ENCODE measurements at places on chromosomes 13 and 19.

DNA sequence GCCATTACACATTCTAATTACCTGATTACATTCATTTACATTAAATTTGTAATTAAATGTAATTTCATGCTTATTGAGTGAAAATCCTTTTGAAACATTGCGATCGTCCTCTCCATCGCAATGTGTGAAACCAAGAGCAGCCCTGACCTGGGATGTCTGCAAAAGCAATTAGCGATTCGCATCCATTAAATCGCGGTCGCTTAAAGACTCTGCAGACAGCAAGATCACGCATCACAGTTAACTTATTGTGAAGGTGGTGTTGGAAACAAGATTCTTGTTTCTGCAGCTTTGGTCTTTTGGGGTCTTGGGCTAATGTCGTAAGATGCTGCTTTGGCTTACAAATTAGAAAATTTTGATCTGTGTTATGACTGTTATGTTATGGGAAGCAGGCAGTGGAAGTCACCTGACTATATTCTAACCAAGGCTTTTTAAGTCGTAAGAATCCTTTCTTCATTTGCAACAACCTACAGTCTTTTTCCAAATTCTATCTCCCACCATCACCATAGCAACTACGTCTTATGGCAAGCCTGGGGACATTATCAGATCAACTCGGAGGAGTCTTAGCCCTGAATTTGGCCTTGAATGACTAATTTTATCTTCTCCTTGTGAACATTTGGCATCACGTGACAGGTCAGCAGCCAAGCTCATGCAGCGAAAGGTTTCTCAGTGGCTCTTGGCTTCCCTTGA, 142.8 kb upstream of the SOX1 start:
- DNase-seq: no peak

DNA sequence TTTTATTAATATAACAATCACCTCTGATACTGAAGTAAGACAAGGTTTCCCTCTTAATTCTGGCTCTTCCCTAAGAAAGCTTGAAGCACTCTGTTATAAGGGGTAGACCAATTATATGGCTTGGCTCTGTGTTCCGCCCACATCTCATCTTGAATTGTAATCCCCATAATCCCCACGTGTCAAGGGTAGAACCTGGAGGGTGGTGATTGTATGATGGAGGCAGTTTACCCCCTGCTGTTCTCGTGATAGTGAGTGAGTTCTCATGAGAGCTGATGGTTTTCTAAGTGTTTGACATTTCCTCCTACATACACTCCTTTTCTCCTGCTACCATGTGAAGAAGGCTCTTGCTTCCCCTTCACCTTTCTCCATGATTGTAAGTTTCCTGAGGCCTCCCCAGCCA, 363.8 kb upstream of the PCDH20 start:
- no peak for DNase-seq

DNA sequence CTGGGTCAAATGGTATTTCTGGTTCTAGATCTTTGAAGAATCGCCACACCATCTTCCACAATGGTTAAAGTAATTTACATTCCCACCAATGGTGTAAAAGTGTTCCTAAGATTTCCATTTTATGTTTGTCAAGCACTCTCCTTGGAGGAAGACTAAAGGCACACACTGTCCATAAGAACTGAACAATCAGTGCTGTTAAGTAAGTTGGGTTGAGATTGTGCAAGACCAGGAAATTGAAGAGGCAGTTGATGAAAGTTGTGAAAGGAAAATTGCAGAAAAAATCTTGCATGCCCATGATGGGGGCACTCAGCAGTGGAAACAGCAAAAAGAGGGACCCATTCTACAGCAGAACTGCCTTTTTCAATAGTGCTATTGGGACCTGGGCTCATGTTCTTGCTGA, 323.6 kb downstream of the DLEU7 start:
- DNase-seq: peak; percentile 52

- DNase-seq: no peak
Observed at GRCh38 chr19:3362217-3362906, 4.0 kb upstream of the NFIC start.

GRCh38 chr13:21219036-21219381, 42.6 kb downstream of the MRPL57 start:
- no peak for DNase-seq

- no peak for DNase-seq
Observed at GRCh38 chr19:7504684-7505083, 11.2 kb upstream of the ZNF358 start.
